ENCODE measurements at places on chromosomes 16 and 17.

DNA sequence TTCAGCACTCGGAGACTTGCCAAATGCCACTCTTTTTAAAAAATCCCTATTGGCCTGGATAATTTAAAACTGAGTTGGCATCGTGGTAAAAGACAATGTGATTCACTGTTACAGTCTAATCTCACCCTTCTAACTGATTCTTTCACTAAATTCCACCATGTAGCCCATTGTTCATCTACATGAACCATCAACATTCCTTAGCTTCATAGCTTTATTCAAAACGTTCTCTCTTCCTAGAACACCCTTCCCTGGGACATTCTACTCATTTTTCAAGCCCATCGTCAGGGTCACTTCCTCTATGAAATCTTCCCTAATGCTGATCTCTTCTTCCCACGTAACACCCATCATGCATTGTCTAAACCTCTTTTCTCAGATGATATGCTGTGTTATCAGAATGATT is 15.7 kb upstream of the SHISA9 start:
- DNase-seq, result no peak

DNA sequence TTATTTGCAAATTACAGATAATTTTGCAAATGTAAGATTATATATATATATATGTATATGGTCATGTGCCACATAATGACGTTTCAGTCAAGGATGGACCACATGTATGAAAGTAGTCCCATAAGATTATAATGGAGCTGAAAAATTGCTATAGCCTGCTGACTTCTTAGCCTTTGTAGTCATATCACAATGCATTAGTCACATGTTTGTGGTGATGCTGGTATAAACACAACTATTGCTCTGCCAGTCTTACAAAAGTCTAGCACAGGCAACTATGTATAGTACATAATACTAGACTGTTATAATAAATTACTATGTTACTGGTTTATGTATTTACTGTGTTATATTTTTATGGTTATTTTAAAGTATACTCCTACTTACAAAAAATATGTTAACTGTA is 444.3 kb downstream of the KCNJ2 start:
- no peak for DNase-seq

- DNase-seq, result no peak
These were observed 27.5 kb downstream of the TMEM238L start for GRCh38 chr17:10776381-10776780.

GRCh38 chr16:74275031-74275636 is 21.5 kb upstream of the PSMD7 start:
- no peak for DNase-seq
